ENCODE measurements at places on chromosomes 12 and 14.

DNA sequence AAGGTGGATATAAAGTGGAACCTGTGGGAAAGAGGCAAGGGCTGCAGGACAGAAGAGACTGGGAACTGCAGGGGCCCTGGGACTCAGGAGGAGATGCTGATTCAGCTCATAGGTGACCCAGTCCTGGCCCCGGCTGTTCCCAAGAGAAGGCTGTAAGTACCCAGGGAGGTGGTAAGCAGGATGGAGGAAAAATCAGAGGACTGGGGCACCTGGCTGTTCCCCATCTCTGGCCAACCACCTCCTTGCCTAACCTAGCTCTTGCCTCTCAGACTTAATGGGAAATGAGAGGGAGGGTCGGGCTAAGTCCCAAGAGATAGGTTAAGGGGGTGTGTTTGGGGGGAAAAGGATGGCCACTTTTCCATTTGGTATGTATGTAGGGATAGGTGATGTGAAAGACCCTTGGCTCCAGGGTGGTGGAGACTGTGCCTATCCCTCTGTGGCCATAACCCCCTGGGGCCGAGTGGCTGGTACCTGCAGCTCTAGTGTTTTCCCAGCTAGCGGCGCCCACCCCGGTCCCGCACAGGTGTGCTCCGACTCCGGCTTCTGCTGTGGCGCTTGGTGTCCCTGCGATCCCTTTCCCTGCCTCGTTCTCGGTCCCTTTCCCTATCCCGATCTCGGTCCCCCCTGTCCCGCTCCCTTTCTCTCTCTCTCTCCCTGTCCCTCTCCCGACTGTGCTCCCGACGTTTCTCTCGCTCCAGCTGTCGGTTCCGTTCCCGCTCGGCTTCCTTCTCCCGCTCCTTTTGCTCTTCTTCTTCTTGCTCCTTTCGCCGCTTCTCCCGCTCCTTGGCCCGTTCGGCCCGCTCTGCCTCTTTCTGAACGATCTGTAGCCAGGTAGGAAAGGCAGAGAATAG lies 1.6 kb upstream of the CDH24 start:
- DNase-seq, result peak; percentile 21

DNA sequence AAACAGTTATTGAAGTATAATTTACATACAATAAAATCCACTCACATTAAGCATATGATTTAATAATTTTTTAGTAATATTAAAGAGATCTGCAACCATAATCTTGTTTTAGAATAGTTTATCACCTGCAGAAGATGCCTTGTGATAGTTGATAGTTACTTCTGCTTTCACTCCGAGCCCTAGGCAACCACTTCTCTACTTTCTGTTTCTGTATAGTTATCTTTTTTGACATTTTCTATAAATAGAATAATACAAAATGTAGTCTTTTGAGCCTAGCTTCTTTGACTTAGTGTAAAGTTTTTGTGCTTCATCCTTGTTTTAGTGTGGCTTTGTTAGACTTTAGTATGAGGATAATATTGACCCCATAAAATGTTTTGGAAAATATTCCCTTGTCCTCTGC lies 111.0 kb downstream of the MNAT1 start:
- DNase-seq, result no peak

GRCh38 chr12:76866726-76867125 lies 12.1 kb downstream of the CSRP2 start:
- no peak for DNase-seq

GRCh38 chr12:111174961-111175345 lies 193.9 kb downstream of the PHETA1 start:
- DNase-seq, result no peak

DNA sequence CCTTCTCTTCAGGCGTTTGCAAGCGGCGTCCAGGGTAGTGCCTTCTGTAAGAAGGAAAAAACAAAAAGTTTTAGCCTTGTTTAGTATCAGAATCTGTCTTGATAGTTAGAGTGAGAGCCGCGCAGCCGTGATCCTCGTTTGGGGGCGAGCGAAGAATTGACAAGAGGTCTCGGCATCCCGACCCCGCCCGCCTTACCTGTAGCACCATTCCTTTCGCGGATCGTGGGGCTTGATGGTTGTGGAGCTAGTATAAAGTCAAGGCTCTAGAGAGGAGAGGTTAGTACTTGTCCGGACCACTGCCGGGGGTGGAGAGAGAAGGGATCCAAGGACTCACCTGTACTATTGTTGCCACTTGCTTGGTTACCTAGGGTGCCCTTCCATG lies 494 bp downstream of the TMTC3 start:
- no peak for DNase-seq

DNA sequence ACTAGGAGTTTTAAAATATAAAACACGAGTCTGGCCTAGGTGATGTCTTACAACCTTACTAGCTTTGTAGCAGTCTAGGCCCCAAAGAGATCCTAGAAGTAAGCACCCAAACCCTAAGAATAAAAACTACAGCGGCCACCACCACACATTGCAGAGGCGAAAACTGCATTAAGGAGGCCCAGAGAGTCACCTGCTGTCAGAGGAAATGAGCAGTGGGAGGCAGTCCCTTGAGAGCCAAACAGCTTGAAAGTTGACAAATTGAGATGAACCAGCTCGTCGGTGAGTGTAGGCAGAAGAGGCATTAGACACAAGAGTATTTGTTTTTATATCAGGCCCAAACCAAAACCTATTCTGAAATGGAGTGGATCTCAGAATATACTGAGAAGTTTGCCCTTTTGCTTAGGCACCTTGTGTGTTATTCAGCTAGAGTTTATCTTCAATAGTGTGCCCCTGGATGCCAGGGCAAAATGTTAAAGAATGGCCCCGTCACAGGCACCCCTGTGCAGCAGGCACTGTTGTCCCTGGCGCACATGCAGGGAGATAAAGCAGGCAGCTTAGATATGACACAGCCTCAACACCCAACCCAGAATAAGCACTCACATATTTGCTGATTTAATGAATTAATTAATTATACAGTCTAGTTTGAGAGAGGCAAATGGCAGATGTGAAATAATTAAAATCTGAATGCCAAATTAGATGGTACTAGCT lies 56.7 kb downstream of the TTC7B start:
- DNase-seq, result no peak

DNA sequence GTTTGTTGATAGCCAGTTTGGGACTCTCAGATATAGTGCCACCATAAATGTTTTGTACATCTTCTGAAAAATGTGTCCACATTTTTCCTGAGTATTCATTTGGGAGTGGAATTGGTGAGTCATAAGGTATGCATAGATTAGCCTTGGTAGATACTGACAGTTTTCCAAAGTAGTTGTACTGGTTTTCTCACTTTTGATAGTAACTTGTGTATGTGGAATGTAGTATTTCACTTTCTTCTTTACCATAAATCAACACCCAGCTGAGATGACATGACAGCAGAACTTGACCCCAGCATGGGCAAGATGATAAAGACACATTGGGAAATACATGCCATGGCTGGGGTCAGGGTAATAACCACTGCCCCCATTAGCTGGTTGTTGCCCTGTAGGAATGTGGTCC lies 5.4 kb downstream of the FBXW8 start:
- DNase-seq, result peak; percentile 59

GRCh38 chr12:111066744-111067437 lies 146.5 kb upstream of the MYL2 start:
- peak; percentile 9 for DNase-seq

GRCh38 chr12:40969796-40970195 lies 218.3 kb upstream of the PDZRN4 start:
- DNase-seq, result no peak

- DNase-seq, result no peak
Measured at GRCh38 chr12:54368025-54368708, 3.9 kb upstream of the GPR84 start.

DNA sequence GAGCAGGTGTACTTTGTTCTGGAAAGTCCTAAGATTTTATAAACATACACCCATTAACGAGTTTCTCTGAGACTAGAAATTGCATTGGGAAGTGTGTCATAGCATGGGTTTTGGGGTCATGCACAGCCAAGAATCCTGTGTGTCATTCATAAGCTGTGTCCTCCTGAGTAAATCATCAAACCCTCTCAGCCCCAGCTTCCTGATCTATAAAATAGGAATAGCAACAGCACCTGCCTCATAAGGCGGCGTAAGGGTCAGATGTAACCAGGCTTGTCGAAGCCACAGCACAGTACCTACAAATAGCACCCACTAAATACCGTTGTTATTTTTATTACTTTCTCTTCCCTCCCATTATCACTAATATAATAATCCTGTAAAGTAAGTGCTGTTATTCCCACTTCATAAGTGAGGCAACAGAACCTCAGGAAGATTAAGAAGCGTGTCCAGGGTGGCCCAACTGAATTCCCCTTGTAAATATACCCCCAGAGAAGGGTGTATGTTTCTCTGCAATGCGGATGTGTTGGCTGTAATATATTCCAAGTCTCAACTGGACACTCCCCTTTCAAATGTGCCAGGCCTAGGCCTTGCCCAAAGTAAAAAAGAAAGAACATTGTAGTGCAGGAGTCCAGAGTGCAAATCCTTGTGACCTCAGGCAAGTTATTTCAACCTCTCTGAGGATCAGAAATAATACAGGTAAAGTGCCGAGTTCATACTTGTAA lies 188.3 kb upstream of the BCL2L14 start:
- DNase-seq, result no peak

GRCh38 chr14:90796329-90796728 lies 19.9 kb downstream of the TTC7B start:
- DNase-seq, result no peak

DNA sequence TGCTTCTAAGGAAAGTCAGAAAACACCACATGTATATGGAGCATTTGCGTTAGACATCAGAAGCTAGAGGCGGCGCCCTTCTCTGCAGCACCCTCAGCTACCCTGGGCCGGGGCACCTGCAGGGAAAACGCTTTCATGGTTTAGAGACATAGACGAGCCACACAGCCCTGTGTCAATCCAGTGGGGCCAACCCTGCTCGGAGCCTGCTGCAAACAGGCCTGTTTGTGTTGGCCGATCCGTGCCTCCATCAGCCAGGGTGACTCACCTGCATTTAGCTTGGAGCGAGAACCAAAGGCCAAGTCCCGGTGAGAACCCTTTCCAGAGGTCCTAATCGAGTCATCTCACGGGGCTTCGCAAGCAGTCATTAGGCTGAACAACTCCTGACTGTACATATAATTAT lies 19.5 kb upstream of the FZD10 start:
- no peak for DNase-seq

DNA sequence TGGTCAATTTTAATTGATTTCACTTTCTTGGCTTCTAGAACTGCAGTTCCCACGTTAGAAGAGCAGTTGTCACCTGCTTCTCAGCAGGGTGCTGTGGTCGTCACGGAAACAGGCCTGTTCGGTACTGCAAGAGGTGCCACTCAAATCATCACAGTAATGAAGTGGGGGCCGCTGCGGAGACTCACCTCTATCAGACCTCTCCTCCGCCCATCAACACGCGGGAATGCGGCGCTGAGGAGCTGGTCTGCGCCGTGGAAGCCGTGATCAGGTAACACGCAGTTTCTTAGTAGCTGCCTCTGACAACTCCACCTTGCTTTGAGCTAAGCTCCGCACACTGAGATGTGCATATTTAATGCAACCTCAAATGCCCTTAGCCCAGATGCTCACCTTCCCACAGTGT lies 107.2 kb downstream of the UNC79 start:
- no peak for DNase-seq

DNA sequence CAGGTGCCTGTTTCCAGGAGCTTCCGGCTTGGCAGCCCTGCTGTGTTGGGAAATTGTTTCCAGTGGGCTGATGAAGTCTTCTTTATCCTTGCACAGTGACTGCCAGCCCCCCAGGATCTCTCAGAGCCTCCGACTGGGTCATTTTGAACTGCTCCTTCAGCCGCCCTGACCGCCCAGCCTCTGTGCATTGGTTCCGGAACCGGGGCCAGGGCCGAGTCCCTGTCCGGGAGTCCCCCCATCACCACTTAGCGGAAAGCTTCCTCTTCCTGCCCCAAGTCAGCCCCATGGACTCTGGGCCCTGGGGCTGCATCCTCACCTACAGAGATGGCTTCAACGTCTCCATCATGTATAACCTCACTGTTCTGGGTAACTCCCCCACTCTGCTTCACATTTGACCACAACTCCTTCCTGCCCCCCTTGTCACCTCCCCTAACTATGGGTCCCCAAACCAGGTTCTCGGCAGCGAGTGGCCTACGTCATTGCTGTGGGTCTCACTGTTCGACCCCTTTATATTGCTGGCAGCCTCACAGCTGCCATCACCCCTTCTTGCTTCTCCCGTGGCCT lies 2.3 kb downstream of the LAG3 start:
- DNase-seq, result no peak

Data from EL (cell line).